ENCODE measurements at places on chromosomes 3 and 15. TPM values are rescaled to one million over a fixed set of nuclear protein-coding genes. Genes with fewer than 3 reads are reported as not detected.

- DNase-seq, result no peak
Observed at GRCh38 chr3:4030624-4031023, 231.4 kb downstream of the LRRN1 start.

DNA sequence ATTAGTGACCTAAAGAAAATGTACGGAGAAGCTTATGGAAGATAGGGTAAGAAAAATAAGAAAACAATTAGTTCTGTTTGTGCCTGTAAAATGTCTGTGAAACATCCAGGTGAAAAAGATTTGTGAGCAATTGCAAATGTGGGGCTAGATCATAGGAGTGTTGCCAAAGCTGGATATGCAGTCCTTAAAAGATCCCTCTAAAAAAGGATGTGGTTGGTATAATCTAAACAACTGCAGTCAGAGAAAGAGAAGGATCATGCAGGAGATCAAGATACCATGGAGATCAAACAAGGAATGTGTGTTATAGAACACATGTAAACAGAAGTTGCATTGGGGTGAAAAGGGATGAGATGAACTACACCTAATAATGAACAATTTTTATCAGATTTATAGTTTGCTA is 116.8 kb downstream of the ALCAM start:
- no peak for DNase-seq

GRCh38 chr3:120177707-120178306 is 83.6 kb upstream of the GSK3B start:
- no peak for DNase-seq

GOLGA8J gene
- not detected for total RNA-seq

GHRL gene
- not detected for total RNA-seq

All from left ventricle myocardium superior (tissue), 1 donor.